ENCODE measurements at places on chromosomes 1 and 21.

GRCh38 chr1:44636083-44636687 lies 38.1 kb downstream of the TMEM53 start:
- DNase-seq, result no peak

- DNase-seq, result no peak
Observed at GRCh38 chr1:24696041-24696755, 49.0 kb upstream of the CLIC4 start.

DNA sequence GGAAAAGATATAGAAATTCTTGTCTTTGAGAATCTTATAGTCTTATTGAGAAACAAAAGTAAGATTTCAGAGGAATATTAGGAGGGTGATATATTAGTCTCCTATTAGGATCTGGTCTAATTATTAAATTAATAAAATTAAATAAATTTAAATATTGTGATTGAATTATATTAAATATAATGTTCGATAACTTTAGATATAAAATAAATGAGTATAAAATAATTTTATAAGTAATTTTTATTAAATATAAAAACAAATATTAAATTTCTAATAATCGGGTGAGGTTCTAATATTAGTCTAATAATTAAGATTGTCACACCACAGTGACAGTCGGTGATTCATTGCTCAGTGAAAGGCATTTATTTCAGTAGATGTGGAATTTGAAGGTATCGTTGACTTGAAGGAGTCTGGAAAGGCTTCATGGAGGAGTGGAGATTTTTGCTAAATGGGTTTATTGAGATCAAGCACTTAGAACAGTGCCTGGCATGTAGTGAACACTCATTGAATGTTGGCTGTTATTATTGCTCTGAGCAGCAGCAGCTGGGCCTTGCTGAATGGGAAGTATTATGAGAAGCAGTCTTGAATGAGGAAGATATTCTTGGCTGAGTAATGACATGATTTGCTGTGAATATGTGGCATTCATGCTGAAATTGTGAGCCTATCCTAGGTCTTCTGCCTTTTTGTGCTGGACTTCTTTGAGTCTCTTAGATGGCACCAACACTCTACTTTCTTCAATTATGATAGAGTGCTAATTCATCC lies 74.6 kb downstream of the USP25 start:
- DNase-seq, result no peak

- DNase-seq, result no peak
Observed at GRCh38 chr1:93620172-93620840, 61.3 kb downstream of the BCAR3 start.

- DNase-seq, result no peak
Observed at GRCh38 chr1:200366577-200367253, 43.1 kb downstream of the ZNF281 start.
